Renal pelvis (tissue), 12 donors: ENCODE measurements at places on chromosomes 5 and 9. TPM values are rescaled to one million over a fixed set of nuclear protein-coding genes. Genes with fewer than 3 reads are reported as not detected.

Gene ZNF658
- polyA plus RNA-seq = 11.4 TPM

Gene MARCHF11
- polyA plus RNA-seq = 4.5 TPM

Gene TEX48
- polyA plus RNA-seq = not detected

Gene IFNA13
- not detected for polyA plus RNA-seq

Gene XPA
- 34.0 TPM for polyA plus RNA-seq

DNA sequence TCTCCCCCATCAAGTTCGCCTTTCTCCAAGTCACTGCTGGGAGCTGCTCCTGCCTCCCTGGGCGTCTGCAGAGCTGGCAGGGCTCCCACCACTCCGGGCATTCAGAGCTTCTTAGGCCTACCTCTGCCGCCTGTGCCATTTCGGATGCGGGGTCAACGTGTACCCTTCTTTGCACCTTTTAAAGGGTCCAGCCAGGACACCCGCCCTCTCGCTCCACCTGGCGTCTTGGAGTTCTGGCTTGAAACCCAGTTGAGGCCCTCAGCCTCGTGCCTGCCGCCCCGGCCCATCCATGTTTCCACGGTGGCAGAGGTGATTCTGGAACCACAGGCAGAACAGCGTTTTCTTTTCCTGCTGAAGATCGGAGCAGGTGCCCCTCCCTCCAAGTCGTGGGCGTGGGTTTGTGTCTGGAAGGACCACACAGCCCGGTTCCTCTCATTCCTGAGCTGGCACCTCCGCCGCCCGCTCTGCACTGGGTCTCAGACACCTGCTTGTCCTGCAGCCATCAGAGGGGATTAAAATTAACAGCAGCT, 32.9 kb downstream of the NDUFS6 start:
- DNase-seq = no peak

DNA sequence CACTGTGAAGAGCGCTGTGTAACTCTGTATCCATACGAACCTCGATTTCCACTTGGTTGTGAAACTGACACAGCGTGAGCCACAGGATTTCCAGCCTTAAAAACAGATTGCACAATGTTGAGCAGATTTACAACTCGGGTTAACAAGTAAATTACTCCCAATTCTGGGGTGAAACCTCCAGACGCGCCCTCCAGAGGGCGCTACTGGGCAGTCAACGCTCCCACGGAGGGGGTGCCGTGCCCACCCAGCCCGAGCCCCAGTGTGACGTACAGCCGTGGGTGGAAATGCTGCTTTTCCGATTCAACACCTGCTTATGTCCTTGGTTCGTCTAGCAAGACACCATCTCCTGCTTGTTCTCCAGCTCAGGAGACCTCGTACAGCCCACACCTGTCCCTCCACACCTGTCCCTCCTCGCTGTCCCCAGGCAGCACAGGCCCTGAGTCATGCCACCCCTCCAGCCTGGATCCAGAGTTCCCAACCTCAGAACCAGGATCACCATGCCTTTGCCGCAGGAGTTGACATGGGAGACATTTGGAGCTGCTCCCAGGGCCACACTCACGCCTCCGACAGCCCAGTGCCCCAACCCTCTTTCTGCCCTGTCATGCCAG, 34.4 kb upstream of the SLC6A3 start:
- DNase-seq = no peak

DNA sequence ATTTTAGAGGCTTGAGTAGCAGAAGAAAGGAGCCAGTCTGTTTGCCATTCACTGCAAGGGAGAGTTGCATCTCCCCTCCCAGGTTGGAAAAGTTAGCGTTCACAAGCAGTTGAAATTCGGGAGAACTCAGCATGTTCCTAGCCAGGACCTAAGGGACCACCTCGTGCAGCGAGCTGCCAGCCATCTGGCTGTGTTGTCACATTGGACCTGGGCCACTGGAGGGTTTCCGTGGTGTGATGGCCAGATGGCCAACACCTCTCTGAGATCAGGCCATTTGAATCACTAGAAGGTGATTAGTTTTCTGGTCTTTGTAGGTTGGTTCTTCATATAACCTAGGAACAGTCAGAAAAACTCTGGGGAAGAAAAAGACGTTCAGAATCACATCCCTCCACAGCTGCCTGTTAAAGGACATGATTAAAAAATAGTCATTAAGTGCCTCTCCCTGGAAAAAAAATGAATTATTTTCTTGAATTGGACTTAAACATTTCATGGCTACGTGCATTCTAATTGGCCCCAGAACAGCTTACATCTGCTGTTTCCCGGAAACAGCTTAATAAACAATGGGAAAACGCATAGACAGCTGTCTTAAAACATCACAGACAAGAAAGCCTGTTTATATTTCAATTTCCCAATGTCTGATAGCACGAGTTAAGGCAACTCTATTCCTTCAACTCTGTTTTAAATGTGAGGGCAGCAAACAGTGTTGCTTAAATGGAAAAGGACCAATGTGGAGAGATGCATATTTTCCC, 303.9 kb downstream of the TENT4A start:
- no peak for DNase-seq

- peak; percentile 92 for DNase-seq
Measured at GRCh38 chr5:74251141-74252035, 389.1 kb downstream of the ENC1 start.

DNA sequence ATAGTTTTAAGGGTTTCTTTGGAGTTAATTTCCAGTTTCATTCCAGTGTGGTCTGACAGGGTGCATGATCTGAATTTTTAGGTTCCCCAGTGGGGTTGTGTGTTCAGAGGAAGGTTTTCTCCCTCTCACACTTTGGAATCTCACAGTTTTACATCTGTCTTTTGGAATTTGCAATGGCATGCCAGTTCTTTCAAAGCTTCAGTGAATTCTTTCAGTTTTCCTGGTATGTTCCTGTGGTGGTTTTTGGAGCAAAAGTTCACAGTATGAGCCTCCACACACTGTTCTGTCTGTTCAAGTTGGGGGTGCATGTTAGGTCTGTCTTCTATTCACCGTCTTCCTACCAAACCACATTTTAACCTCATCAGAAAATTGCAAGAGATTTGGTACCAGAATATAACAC, 624.2 kb downstream of the KCTD16 start:
- no peak for DNase-seq

GRCh38 chr9:8382777-8383527, 583.4 kb upstream of the DMAC1 start:
- no peak for DNase-seq

DNA sequence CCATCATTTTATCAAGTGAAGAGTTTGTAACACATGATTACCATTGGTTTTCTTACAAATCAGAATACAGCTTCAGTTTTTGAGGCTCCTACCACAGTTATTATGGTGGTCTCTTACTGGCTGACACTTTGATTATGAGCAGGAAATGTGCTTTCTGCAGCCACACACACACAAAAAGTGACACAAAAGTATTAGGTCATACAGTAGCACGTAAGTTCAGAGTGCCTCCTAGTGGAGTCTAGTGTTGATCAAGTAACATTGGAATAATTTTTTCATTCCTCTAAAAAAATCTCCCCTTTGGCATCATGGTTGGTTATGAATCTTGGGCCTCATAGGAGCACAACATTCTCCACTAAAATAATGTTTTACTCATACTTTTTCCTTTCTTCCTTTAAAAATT, 37.6 kb downstream of the PAM start:
- no peak for DNase-seq

DNA sequence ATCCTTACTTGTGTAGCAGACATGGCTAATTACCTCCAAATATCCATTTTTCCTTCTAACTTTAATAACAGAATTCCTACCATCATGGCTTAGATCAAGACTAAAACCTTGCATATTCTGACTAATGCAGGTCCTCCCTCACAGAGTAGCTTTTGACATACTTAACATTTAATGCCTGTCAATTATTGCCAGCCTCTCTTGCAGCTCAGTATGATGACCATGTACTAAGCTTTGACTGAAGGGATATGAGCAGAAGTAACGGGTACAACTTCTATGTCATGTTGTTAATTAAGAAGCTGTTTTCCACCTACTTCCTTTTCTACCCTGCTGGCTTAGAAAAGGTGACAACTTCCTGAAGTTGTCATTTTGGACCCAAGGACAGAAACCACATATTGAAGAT, 533.4 kb downstream of the PSAT1 start:
- DNase-seq = no peak

- no peak for DNase-seq
Measured at GRCh38 chr5:123429993-123430392, 6.8 kb upstream of the CEP120 start.

DNA sequence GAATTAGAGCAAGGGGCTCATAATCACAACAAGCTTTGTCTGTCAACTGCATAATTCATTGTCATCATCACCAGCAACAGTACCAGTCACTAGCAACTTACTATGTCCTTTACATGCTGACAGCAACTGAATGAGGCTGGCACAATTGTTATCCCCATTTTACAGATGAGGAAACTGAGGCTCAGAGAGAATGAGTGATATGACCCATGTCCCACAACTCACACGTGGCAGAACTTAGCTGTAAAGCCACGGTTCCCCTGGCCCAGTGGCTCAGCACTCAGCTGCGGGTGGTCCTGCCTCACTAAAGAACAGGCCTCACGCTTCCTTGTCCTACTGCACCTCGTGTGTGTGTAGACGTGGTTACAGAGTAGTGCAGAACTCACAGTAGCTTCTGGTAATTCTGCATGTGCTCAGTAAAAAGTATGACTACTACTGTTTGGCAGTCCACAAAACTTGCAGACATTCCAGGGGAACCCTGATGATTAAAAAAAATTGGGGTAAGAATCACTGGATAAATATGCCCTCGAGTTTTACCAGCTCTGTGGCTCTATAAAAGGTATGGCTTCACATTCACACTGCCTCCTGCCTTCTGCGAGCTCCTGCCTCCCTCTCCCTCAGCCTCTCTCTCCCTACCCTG, 30.2 kb downstream of the AFAP1L1 start:
- no peak for DNase-seq

- no peak for DNase-seq
Measured at GRCh38 chr9:131318231-131319085, 28.9 kb downstream of the PLPP7 start.

GRCh38 chr5:68657055-68657961, 436.5 kb upstream of the SLC30A5 start:
- DNase-seq = peak; percentile 27

- no peak for DNase-seq
Measured at GRCh38 chr9:6126377-6126776, 89.2 kb upstream of the IL33 start.

GRCh38 chr5:16879191-16879590, 56.9 kb downstream of the MYO10 start:
- no peak for DNase-seq

DNA sequence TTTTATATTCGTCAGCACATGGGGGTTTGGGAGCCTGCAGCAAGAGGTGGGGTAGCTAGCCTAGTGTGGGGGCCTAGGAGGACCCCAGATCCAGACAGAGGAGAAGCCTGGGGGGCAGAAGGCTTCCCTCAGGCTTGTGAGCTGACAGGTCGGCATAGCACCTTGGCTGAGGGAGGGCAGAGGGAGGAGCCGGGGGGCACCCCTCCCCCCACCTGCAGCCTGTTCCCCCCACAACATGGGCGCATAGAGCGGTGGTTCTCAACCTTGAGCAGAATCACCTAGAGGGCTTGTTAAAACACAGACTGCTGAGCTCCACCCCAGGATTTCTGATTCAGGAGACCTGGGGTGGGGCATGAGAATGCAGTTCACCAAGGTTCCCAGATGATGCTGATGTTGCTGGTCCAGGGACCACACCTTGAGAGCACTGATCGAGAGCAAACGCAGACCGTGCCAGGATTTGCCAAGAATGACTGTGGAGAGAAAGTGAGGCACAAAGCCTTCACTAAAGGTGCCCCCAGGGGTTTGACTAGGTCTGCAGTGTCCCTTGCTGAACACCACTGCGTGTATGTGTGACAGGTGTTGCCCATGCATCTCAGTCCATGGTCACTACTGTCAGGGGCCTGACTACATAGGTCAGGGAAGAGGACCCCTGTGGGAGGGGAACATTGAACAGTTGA, 163.3 kb downstream of the MACROH2A1 start:
- no peak for DNase-seq

DNA sequence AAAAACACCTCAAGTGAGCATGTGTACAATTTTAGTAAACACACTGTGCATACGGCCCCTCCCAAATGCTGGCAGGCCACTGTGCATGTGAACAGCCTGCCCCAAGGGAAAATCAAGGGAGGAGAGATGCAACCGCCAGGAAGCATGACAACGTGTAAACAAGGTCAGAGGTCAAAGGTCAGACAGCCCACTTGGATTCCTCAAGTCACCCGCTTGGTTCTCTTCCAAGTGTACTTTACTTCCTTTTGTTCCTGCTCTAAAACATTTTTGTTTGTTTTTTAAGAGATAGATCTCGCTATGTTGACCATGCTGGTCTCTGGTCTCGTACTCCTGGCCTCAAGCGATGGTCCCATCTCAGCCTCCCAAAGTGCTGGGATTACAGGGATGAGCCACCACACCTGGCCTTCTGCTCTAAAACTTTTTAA, 126.7 kb upstream of the SHB start:
- DNase-seq = no peak

DNA sequence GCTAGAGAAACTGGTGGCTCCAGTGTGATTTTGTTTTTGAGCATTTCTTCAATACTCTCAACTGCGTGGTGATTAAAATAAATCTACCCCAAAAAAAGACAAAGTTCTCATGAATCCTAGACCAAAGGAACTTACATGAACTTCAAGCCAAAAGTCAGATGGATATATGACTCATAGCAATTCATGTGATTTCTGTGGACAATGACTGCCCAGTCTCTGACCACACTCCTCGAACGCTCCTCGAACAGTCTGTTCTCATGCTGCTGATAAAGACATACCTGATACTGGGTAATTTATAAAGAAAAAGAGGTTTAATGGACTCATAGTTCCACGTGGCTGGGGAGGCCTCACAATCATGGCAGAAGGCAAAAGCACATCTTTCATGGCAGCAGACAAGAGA, 46.4 kb upstream of the CEP78 start:
- DNase-seq = no peak

DNA sequence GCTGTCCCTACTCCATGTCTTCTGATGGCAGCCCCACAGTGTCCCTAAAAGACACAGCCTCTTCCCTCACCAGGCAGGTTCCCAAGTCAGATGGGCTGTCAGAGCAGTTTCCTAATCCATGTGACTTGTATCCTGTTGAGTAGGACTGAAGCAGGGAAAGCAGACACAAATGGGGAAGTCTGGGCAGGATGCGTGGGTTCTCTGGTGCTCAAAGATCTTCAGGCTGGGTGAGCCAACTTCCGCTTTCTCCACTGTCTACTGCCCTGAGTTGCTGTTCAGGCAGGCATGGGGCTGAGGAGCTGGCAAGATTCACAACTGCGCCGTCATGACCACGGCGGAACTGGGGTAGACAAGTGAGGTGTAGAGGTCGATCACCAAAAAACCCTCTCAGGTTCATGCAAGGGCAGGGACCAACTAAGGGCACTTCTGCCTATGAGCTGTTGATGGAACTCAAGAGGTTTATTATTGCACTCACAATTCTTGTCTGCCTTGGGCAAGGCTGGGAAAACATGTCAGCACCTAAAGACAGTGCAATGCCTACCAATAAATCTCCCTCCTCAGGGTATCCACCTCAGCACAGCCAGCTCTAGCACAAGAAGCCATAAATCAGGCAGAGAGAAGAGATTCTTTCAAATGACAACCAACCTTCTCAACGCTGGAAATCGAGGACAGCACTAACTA, 83.4 kb downstream of the RAPGEF1 start:
- DNase-seq = no peak

DNA sequence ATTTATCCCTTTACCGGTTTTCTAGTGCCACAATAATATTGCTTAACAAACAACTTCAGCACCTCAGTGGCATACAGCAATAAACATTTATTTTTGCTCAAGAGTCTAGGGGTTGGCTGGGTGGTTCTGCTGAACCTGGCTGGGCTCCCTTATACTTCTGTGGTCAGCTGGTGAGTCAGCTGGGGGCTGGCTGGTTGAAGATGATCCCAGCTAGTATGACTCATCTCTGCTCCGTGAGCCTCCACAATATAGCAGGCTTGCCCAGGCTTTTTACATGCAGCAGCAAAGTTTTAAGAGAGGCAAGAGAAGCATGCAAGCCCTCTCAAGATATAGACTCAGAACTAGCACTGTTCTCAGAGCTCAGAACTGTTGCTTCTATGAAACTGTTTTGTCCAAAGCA, 523.5 kb upstream of the CLINT1 start:
- DNase-seq = no peak
